ENCODE measurements at places on chromosomes 2 and 18.

DNA sequence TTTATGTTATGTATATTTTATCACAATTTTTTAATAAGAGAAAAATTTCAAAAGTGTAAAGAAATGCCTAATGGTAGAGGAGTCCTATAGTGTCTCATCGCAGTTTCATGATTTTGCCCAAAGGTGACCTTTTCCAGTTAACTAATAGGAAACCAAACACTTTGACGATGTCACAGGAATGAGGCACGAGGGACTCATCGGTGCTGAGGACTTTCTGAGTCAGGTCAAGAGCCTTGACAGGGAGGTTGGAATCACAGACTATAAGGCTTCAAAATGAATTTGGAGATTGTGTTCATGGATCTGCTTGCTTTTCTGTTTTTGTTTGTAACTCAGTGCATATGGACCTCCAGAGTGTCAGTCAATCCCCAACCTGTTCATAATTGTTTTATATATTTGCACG, 15.1 kb upstream of the RTTN start:
- no peak for DNase-seq

GRCh38 chr18:41320100-41320499, 634.9 kb upstream of the PIK3C3 start:
- DNase-seq = no peak

DNA sequence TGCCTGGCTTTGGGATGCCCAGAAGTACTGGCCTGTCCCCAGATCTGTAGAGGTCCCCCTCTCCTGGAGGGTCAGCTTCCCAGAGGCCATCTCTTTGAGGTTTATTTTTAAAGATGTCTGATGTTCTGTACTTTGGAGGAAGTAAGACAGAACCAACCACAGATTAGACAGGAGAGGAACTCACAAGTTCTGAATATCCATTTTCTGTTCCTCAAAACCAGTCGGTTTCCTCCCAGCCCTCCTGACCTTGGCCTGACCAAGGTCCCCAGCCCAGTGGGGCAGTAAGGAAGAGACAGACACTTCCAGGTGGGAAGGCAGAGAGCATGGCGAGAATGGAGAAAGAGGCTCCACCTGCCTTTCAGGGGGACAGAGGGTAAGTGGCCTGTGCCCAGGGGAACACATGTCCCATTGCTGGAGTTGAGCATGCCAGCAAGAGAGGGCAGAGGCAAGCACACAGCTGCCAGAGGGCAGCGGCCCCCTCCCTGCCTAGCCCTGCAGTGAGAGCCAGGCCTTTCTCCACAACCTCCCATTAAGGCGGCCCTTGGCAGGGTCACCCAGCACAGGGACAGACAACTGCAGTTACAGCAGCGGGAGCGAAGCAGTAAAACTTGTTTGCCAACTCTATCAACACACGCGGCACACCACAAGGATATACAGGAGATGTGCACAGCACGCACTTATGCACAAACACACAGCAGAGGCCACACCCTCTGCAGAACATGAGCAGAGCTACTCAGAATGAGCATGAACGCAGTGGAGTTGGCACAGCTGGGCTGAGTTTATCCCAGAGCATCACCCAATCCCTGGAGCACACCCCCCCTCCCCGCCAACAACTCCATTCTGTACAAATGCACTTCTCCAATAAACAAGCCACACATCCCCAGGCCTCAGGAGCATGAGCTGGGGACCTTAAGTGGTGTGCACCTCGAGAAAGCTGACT, 18.5 kb upstream of the SEMA4C start:
- DNase-seq = no peak

- DNase-seq = no peak
Observed at GRCh38 chr2:226256237-226256636, 543.4 kb downstream of the IRS1 start.

DNA sequence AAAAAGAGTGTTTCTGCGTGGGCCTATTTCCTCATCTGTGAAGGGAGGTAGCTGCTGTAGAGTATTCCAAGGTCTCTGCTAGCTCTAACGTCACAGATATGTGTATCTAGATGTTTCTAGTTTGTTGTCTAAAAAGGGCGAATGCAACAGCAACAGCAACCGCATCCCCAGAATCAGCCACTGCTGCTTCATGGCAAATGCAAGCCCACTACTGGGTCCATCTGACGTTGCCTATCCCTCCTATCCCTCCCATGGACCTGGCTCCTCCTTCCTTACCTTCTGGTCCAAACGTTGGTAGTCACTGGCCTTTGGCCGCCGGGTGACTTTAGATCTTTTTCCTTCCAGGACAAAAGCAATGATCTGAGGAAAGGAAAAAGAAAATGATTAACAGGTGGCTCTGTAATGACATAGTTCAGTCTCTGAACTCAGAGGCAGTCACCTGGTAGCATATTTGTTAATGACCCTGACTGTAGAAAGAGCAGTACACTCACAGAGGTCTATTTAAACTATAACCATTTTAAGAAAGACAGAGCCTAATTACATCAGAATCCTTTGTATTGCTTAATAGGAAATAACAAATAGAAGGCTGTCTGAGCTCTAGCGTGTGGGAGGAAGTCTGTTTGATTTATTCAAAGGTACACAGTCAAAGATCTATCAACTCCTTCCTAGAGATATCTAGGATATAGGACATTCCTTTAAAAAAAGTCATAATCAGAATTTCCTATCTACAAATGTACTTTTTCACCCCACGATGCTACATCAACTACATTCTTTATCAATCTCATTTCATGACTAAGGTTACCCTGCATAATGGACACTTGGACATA, 2.9 kb downstream of the TGOLN2 start:
- no peak for DNase-seq

DNA sequence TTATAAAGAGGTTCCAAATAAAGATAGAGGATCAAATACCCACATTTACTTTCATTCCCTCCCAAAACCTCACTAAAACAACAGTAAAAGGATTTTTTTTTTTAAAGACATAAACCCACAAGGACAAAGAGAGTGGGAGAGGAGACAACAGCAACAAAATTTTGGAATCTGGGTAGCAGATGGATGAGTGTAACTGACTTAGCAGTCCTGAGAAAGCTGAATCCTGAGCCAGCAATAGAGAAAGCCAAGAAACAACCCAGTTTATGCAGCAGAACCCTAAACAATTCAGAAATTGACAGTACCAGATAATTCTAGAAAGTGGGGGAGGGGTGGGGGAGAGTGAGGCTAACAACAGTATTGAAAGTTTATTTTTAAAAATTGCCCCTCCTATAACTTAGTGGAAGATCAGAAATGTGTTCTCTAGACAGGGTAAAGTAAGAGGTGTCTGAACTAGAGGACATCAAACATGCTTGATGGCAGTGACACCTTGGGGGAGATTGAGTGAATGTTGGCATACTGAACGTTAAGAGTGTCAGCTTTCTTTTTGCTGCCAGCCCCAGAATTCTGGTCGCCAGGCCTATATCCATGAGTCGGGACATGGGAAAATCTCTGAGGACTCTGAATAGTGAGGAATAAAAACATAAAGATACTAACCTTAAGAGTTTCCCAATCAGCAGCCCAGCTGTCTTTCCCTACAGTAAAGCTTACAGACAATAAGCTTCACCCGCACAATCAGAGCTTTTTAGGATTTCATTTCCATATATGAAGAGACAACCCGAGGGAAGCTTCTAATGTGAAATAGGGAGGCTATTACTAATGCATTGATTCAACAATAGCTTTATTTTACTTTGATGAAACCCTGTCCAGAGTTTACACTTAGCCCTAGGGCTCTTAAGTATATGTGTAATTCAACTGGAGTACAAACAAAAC, 128.0 kb upstream of the ALPP start:
- DNase-seq = no peak

- DNase-seq = no peak
Observed at GRCh38 chr18:49728542-49728941, 84.8 kb downstream of the ACAA2 start.

DNA sequence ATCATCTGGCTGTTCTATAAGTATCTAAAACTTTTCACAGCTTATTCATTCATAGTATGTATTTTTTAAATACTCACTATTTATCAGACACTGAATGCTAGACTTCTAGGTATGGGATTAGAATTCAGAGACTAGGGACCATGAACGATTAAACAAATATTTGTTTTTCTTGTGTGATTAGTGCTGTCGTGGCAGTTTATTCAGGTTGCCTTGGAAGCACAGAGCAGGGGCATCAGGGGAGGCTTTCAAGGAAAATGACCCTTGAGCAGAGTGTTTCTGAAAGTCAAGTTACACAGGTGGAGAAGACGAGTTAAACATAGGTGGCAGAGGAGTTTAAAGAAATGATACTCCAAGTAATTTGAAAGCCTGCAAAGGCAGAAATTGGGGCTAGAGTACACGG, 5.7 kb downstream of the SPOPL start:
- no peak for DNase-seq

- DNase-seq = no peak
Observed at GRCh38 chr18:75491361-75491760, 63.9 kb upstream of the SMIM21 start.

GRCh38 chr2:40330096-40330495, 121.8 kb downstream of the SLC8A1 start:
- no peak for DNase-seq

GRCh38 chr2:96391153-96391827, 55.7 kb downstream of the NCAPH start:
- no peak for DNase-seq

DNA sequence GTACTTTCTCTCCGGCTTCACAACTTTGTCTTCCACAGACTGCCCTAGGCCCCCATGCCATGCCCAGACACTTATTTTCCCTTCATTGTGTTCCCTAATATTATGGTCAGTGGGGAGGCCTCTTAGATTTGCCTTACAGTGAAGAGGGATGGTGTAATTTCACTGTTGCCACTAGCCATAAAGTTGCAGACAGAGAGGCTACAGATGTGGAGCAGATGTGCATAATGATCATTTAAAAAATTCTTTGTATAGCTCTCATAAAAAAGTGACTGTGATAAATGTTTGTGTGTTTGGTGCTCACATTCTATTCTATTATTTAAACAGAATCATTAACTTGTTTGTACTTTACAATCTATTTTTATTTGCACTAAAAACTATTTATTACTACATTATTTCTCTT, 67.5 kb upstream of the FN1 start:
- DNase-seq = no peak

GRCh38 chr2:150120326-150120955, 367.0 kb downstream of the RND3 start:
- DNase-seq = no peak

- DNase-seq = no peak
Observed at GRCh38 chr2:211455216-211455841, 898.9 kb downstream of the CPS1 start.

- DNase-seq = no peak
Observed at GRCh38 chr2:59196491-59196890, 955.4 kb upstream of the FANCL start.

DNA sequence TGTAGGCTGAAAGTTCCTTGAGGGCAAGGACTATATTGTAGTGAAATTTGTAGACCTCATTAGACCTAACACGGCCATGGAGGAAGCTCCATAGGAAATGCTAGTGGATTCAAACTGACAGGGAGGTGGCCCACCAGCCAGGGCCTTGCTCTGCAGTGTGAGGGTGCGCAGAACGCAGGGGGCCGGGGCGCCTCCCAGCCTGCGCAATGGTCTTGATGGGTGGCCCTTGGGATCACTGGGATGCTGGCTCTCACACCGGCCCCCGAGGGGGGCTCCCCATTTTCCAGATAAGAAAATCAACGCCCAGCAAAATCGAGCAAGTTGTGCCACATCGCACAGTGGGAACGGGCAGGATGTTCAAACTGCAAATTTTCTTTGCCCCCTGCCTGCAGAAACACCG, 655.4 kb downstream of the GALR1 start:
- no peak for DNase-seq

GRCh38 chr18:66558773-66559172, 45.1 kb downstream of the CDH19 start:
- no peak for DNase-seq

DNA sequence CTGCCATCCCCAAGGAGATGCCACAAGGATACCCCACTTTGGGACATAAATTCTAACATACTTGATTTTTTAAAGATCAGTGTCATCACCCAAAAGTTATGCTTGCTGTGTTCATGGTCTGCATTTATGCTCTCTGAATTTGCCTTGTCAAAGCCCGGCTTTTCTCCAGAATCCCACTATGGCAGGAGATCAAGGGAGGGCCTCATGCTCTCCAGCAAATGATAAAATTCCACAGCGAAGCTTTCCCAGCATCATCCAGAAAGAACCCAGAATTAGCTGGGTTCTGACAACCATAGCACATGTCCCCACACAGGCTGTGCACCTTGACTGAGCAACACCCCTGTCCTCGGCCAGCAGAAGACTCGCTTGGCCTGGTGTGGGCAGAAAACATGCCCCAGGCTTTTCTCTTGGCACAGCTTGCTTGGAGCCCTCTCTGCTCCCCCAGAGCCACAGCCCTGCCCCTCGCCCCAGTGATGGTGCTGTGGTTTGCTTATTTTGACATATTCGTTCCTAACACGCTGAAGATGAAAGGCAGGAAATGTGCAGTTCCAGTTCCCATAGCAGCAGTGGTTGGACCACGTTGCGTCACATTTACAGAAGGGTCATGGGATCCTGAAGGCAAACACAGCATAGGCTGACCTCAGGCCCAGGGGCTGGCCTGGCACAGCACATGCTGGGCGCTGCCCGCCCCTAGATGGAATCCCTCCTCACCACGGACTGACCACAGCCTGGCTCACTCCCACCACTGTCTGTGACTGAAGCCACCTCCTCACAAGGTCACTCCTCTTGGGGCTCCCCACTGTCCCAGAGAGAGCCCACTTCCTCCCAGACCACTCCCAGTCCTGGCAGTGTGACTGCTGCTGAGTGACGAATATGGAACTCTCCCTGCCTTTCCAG, 14.1 kb upstream of the CHRNA1 start:
- DNase-seq = peak; percentile 93

DNA sequence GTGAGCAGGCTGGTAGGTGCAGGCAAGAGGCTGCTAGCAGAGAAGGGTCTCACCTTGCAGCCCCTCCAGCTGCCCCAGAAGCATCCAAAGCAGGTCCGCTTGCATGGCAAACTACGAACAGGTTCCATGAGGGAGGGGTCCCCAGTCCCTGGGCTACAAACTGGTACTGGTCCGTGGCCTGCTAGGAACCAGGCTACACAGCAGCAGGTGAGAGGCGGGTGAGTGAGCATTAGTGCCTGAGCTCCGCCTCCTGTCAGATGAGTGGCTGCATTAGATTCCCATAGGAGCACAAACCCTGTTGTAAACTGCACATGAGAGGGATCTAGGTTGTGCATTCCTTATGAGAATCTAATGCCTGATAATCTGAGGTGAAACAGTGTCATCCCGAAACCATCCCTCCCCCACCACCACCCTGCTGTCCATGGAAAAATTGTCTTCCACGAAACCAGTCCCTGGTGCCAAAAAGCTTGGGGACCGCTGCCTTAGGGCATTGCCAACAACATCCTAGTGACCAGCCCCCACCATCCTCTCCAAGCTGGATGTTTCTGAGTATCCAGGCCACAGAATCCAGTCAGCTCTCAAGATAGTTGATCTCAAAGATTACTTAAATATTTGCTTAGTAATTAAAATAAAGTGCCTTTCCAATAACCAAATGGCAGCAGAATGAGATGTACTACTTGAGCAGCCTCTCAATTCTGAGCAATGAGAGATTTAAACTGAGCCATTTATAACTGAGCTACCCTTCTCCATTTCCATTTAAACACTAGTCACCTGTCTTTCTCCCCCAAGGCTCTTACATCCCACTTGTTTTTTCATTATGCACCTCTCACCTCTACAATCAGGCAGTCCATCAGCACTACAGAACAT, 32.4 kb downstream of the LRP2 start:
- DNase-seq = no peak

- no peak for DNase-seq
Observed at GRCh38 chr2:85104228-85104627, 29.0 kb upstream of the TCF7L1 start.
